ENCODE measurements at places on chromosomes 1 and 21.

- no peak for DNase-seq
Measured at GRCh38 chr1:167935216-167936067, 1.0 kb upstream of the DCAF6 start.

GRCh38 chr1:75618382-75618781, 7.5 kb upstream of the SLC44A5 start:
- DNase-seq, result no peak

- DNase-seq, result no peak
Measured at GRCh38 chr21:45927851-45928850, 53.4 kb upstream of the COL6A1 start.

DNA sequence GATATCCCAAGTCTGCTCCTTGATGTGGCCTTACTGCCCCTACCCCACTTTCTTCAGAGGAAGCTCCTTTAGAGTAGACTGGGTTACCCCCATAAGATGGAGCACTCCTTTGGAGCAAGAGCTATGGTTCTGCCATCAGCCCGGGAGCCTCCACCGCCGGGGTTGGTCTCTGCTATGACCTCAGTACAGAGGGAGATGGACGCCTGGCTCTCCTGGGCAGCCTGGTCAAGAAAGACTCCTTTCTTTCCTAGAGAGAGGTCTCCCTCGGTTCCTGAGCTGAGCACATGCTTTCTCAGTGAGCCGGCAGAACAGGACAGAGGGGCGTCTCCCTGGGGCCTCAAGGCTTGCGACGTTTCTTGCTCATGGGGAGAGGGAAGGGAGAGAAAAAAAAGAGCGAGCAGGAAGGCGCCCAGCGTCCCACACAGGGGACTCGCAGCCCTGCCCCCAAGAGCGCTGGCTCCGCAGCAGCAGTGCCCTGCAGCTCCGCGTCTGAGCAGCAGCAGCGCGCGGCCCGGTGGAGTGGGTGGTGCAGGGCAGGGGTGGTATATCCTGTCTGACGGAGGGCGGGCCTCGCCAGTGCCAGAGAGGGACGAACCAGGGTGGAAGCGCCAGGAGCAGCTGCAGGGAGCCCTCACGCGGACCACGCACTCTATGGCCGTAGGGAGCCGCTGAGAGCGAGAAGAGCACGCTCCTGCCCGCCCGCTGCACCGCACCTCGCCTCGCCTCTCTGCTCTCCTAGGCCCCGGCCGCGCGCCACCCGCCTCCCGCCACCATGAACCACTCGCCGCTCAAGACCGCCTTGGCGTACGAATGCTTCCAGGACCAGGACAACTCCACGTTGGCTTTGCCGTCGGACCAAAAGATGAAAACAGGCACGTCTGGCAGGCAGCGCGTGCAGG, at the start of gene PKP1:
Gene PKP1, plus strand, starts transcription at position 576 of the 899 bp plus-strand sequence. Its CDS starts 197 bp downstream, at position 773.
- no peak for DNase-seq

- DNase-seq, result no peak
Measured at GRCh38 chr1:116273042-116273783, 99.8 kb upstream of the ATP1A1 start.

DNA sequence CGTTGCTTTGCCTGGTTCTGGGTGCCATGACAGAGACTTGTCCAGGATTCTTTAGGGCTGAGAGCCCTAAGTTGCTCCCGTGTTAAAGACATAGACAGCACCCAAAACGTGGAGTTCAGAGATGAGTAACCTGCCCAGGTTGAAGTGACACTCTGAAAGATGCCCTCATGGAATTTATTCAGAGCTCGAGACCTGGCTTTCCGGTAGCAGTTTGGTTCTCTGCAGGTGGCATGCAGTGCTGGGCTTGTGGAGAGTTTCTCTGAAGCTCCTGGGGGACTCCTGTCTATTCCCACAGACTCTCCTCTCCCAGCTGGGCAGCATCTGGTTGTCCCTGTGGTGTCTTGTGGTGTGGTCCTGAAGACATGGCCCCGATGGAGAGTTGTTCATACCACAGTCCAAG, 241.0 kb downstream of the RHOU start:
- DNase-seq, result no peak

DNA sequence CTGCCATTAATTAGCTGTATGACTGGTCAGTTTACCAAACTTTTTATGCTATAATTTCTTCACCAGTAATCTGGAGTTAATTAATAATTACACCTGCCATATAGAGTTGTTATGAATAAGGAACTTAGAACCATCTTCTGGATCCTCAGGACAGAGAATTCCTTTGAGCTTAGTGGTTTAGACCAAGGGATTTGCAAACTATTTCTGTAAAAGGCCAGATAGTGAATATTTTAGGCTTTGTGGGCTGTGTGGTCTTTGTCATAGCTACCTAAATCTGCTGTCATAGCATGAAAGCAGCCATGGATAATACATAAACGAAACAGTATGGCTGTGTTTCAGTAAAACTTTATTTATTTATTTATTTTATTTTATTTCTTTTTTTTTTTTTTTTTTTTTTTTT, 9.0 kb downstream of the TIMM17A start:
- DNase-seq, result no peak

DNA sequence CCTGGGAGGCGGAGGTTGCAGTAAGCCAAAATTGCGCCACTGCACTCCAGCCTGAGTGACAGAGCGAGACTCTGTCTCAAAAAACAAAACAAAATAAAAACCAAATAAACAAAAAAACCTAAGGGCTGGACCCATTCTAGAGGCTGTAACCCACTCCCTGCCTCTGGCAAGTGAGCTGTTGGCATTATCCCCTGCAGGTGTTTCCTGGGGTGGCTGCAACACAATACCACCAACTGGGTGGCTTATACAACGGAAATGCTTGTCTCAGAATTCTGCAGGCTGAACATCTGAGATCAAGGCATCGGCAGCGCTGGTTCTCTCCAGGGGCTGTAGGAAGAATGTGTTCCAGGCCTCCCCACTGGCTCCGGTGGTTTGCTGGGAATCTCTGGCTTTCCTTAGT, 15.2 kb downstream of the LRRC38 start:
- no peak for DNase-seq

- no peak for DNase-seq
Measured at GRCh38 chr1:154943649-154944400, 7.3 kb upstream of the PMVK start.

DNA sequence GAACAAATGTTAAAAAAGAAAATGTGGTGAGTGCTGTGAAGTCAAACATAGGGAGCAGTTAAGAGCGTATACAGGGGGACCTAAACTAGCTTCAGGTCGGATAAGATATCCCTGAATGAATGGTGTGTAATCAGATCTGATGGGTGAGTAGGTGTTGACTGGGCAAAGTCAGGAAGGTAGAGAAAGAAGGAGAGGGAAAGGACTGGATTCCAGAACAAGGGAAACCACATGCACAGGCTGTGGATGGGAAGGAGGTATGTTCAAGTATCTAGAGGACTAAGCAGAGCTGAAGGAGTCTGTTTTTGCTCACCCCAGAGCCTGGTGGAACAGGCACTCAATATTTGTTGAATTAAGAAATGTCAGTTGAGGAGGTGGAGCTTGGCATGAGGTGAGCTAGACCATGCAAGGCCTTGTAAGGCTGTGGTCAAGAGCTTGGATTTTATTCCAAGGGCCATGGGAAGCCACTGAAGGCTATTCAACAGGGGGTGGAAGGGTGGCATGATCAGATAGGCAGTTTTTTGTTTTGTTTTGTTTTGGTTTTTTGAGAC, 27.4 kb downstream of the MAP7D1 start:
- no peak for DNase-seq

DNA sequence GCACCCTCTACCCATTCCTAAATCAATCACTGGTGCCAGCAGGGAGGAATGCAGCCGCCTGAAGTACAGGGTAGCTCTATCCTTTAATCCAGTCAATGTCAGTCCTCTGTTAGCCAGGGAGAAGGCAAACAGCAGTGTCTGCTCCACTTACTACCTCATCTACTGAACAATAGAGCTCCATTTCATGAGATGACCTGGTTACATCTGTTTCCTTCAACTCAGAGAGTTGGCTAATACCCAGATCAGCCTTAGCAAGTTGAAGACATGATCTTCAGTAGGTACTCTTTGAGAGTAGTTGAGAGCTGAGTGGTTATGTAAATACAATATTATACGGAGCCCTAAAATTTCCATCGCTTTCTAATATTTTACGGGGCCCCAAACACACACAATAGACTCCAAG, 46.1 kb upstream of the CD34 start:
- no peak for DNase-seq

DNA sequence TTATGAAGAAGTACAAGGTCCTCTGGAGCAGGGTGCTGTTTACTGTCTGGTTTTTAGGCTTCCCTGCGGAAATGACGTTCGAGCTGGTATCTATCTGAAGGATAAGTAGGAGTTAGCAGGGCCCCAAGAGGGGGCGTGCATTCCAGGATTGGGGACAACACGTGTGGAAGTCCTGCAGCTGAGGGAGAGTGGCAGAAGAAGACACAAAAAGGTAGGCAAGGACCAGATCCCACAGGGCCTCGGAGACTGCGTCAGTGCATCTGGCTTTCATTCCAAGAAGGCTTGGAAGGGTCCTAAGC, 5.9 kb downstream of the RIMS3 start:
- DNase-seq, result no peak

DNA sequence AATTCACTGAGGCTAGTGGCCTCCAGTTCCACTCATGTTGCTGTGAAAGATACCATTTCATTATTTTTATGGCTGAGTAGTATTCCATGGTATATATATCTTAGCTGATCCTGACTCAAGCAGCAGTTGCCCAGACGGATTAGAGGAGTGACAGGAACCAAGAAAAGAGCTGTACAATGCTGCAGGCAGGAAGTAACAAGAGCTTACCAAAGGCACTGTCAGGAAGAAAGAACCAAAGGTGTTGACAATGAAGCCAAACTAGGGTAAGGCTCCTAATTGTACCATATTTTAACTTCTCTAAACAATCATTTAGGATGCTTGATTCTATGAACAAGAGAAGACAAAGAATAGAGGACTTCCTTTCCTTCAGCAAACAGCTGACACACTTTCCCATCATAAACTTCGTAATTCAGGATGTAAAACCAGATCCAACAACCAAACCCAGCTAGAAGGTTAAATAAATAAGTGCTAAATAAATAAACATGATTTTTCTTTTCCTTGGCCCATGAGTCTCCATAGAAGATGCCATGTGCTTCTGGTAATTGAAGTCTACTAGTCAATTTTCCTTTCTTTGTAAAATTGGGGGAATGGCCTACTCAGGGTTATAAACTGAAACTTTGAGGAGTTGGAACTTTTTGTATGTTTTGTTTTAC, 248.2 kb upstream of the SGIP1 start:
- no peak for DNase-seq

- DNase-seq, result no peak
Measured at GRCh38 chr1:117658676-117659075, 52.8 kb downstream of the TENT5C start.

GRCh38 chr1:205453466-205453865, 2.4 kb downstream of the BLACAT1 start:
- no peak for DNase-seq

- DNase-seq, result no peak
Measured at GRCh38 chr1:38344716-38345115, 298.1 kb upstream of the POU3F1 start.

DNA sequence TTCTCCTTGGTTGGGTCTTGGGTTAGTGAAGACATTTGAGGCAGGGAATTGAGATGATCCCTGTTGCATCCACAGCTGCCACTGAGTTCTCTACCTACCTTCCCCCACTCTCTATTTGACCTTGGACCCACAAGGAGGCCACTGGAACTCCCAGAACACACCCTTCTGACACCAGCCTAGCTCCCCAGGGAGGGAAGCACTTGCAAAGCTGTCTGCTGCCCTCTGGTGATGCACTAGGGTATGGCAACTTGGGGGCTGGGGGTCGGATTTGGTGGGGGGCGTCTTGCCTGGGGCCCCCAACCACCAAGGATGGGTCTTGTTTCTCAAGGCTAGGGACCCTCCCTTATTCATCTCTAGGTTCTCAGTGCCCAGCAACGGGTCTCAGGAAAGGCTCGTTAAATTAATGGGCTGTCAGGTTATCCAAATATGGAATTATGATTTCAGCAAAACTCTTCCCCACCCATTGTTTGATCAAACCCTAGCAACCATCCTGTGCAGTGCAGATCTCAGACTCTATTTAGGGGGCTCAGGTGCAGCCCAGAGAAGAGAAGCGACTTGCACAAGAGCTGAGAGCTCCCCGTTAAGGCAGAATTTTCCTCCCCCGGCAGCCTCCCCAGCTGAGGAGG, 177.8 kb upstream of the KLHDC7A start:
- no peak for DNase-seq

DNA sequence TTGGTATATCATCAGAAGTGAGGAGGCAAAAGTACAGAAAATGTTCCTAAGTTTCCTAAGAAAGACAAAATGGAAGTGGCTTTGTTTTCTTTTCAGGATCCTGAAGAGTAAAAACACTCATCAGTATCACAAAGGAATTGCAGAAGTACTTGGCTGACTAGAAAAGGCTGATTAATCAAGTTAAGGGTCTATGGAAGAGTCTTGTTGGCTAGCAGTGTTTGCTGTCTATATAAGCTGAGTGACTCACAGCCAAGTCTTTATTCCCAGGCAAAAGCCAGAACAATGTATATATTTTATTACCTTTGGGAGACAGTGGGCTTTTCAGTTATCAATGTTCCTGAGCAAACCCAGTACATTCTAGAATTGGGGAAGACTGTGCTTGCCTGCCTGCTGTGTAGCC, 777.0 kb downstream of the PLA2G4A start:
- no peak for DNase-seq

DNA sequence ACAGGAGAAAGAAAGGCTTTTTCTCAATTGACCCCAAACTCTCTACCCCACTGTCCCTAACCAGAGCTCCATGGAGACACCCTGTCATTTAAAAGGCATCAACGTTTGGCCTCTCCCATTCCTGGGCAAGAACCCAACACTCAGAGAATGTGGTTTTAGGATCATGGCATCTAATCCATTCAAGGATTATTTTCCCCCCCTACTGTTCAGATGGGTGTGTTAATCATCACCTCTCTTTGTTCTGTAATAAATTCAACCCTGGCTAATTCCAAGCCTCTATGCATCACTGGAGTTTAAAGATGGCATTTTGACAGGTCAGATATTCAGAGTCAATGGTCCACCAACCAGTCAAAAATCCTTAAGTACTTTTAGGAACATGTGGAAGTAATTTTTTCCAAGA, 42.7 kb downstream of the TBX15 start:
- no peak for DNase-seq

DNA sequence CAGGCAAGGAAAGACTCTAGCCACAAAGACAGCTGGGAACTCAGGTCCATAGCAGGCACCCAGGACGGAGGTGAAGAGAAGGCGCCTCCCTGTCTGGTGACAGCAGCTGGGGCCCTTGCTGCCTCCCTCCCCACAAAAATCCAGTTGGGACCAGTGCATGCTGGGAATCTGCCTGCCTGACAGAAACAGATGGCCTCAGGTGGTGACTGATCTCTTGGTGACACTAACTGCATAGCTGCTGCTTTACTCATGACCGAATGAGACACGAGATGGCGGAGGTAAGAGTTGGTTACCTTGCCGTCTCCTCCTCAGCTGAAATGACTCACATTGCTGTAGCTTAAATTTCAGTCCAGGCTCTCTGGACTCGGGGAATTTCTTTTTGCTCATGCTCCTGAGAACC, 130.3 kb downstream of the FGGY start:
- DNase-seq, result no peak

All from activated naive CD4-positive, alpha-beta T cell (primary cell).